ENCODE measurements at places on chromosomes 5 and 9. TPM values are rescaled to one million over a fixed set of nuclear protein-coding genes. Genes with fewer than 3 reads are reported as not detected.

CAVIN4 gene
- total RNA-seq, result 0.08 TPM

SLC23A1 gene
- total RNA-seq, result not detected

ACOT12 gene
- not detected for total RNA-seq

NUP188 gene
- 183 TPM for total RNA-seq

BTNL8 gene
- total RNA-seq, result not detected

CATSPER3 gene
- 0.38 TPM for total RNA-seq

PCDHGB2 gene
- 0.40 TPM for total RNA-seq

MYMK gene
- total RNA-seq, result not detected

SLC6A7 gene
- total RNA-seq, result not detected

PCDHA9 gene
- total RNA-seq, result not detected

ELAVL2 gene
- total RNA-seq, result not detected

DNA sequence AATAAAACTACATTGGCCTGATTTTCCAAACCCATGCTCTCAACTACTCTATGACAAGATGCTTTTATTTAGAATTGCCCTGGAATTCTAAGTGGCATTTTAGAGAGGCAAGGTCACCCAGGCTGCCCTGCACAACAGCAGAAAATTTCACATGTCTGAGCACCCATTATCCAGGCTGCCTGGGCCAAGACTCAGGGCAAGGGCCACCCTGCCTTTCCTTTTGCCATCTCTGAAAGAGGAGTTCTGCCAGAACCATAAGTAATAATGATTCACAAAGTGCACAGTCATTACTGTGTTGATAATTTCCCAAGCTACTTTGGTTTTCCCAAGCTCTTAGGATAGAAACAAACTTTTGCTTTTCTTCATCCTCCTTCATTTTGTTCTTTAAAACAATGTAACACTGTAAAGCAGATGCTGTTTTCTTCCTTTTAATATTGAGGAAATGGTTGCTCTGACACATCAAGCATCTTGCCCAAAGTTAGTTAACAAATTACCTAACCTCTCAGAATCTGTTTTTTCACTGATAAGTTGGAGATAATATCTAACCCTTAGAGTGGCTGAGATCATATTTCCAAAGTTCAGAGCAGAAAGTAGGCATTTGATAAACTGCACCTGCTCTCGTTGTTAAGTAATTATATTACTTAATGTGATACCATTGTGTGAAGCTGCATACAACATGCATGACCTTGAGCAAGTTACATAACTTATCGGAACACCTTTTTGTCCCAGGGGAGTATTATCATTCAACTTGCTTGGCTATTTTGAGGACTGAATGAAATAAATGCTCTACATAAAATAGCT, 325.6 kb downstream of the PRELID2 start:
- DNase-seq, result no peak

DNA sequence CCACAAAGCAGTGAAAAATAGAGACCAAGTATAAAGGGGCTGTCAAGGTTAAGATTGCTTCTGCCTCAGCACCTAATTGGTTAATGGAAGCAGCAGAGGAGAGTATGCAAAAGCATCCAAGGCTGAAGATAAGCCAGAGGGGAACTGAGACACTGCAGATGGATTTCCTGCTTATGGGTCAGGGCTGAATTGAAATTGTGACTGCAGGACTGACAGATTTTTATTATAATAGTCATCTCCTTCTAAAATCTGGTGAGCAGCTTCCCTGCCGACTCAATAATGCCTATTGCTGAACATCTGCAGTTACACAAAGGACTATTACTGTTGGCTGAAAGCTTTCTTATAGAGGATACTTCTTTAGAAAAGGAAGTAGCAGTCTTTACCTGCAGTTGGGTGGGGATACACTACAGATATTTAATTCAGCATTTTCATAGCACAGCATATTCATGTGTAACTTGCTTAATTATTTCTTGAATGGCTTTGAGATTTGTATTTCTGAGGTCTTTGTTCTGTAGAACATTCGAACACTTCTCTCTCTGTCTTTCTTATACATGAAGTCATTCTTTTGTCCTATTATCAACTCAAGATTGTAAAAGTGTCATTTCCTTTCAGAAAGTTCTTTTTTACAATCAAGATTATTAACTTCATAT, 363.0 kb upstream of the RIOK2 start:
- DNase-seq, result no peak

- DNase-seq, result peak; percentile 27
Observed at GRCh38 chr9:88322906-88323566, 65.2 kb upstream of the SPIN1 start.

GRCh38 chr9:114465906-114466900, 39.1 kb downstream of the WHRN start:
- DNase-seq, result no peak

GRCh38 chr5:129113867-129114266, 19.3 kb downstream of the ISOC1 start:
- DNase-seq, result no peak

DNA sequence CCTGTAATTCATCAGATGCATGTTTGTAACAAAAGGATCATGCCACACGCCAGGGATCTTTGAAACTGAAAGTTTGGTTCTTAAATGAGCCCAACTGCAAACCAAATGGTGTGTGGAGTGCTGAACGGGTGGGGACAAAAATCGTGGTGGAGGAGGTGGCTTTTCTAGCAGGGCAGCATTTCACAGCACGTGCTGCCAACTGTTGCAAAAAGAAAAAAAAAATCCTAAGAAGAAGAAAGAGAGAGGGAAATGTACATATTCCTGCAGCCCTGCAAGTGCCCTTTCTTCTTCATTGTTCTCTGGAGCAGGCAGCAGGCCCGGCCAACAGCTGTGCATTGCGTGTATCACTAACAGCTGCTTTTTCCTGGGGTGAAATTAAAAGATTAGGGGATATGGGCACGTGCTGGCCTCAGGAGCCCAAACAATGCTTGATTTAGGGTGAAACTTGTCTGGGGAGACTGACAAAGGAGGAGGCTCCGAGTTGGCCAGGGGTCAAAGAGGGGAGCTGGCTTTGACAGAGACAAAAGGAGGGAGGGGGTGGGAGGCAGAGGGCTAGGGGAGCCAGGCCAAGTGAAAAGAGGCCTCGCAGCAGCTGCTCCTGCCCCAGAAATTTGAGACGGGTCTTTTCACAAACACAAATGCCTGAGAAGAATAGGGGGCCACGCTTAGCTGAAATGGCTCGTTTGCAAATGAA, 73.0 kb downstream of the GADD45G start:
- no peak for DNase-seq

GRCh38 chr9:89077519-89077918, 86.3 kb downstream of the S1PR3 start:
- no peak for DNase-seq

DNA sequence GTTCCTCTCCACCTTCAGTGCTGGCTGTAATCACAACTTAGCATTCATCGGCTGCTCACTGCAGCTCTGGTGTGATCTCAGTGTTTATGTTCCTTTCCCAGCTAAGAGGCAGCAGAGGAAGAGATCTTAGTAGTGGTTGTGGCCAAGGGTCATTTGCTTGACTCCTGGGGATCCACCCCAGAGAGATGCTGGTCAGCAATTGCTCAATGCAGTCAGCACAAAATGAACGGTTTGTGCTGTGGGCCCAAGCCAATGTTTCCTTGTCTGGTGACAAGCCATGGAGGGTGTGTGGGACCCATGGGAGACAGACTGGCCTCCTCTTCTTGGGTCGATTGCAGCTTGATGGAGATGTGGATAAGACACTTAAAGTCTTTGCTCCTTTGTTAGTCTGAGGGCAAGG, 16.1 kb upstream of the FRMD3 start:
- no peak for DNase-seq

GRCh38 chr5:1472964-1473628, 27.9 kb upstream of the SLC6A3 start:
- DNase-seq, result no peak

DNA sequence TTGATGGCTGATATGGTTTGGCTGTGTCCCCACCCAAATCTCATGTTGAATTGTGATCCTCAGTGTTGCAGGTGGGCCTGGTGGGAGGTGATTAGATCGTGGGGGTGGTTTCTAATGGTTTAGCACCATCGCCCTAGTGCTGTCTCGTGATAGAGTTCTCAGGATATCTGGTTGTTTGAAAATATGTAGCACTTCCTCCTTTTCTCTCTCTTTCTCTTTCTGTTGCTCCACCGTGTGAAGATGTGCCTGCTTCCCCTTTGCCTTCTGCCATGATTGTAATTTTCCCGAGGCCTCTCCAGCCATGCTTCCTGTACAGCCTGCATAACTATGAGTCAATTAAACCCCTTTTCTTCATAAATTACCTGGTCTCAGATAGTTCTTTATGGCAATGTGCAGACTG, 111.6 kb downstream of the SREK1 start:
- no peak for DNase-seq

GRCh38 chr9:121450241-121450640, 49.4 kb downstream of the GGTA1 start:
- no peak for DNase-seq

- no peak for DNase-seq
Observed at GRCh38 chr9:91306296-91306630, 55.5 kb downstream of the AUH start.

DNA sequence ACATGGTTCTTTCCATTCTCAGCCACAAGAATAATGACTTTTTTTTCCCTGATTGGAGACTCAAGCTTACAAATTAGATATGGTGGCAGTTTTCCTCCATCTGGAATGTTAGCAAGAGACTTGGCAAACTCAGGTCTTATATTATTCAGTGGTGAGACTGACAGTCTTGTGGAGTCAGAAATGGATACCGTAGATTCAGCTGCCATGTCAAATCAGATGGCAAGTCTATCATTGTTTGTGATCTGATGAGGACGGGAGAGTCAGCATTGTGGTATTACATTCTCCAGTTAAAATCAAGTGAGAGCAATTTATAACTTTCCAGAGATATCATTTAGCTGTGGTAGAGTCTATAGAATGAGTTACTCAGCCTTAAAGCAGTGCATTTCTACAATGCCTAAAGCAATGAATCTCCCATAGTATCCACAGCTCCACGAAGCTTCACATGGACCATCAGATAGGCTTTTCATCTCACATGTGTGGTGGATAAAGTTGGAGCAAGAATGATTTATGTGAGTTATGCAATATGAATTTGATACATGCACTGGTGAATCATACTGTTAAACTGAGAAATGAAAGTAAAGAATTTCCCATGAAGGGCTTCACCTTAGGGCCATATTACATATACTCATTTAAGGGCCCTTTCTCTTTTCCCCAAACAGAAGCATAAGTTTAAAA, 430.6 kb downstream of the ZNF608 start:
- no peak for DNase-seq

GRCh38 chr5:143592648-143593047, 189.2 kb upstream of the NR3C1 start:
- DNase-seq, result no peak

DNA sequence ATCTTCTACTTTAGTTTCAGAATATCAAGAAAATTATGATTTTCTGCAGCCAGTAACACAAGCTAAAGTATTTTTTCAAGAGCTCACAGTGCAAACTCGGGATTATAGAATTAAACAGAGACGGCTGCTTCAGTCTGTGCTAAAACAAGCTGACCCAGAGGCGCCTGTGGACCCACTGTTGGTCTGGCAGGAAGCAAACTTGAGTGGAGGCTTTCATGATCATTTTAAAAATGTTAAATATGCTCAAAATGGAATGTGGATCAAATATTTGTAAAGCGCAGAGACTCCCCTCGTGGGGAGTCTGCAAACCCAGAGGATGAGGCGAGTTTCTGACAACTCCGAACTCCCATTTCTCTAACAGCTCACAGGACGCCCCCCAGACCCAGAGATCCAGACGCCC, 13.0 kb downstream of the ROR2 start:
- no peak for DNase-seq

GRCh38 chr5:135158982-135159381, 125.0 kb upstream of the PITX1 start:
- no peak for DNase-seq

DNA sequence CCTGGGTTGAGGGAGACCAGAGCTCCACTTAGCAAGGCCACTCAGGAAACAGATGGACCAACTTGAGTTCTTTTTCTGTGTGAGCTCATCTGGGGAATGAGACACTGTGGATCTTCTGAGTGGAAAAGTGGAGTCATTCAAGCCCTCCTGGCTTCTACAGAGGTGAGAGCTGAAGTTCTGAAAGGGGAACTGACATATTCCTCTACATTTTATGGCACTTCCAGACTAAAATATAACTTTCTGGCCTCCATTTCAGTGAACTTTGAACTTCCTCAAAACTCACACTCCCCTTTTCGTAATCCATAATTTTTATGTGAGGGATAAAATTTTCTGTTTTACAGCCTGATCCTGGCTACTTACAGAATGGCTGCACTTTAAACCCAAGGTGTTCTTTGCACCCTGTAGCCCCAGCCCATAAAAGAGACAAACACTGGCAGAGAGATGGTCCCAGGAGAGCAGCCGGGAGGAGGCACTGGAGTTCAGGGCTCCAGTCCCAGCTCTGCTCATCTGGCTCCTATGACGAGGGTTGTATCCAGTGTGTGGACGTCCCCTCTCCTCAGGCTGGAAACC, 10.8 kb downstream of the SPAAR start:
- no peak for DNase-seq

DNA sequence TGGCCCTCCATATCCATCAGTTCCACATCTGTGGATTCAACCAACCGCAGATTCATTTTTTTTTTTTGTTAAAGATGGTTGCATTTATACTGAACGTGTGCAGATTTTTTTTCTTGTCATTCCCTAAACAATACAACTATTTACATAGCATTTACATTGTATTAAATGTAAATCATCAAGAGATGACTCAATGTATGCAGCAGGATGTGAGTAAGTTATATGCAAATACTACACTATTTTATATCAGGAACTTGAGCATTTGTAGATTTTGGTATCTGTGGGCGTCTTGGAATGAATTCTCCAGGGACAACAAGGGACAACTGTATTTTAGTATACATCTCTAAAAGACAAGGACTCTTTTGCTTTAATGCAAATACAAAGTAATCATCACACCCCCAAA, 299.2 kb upstream of the ZNF608 start:
- DNase-seq, result no peak

- no peak for DNase-seq
Observed at GRCh38 chr5:83393504-83393866, 78.1 kb upstream of the VCAN start.

GRCh38 chr9:91740701-91741100, 209.3 kb downstream of the ROR2 start:
- DNase-seq, result no peak

DNA sequence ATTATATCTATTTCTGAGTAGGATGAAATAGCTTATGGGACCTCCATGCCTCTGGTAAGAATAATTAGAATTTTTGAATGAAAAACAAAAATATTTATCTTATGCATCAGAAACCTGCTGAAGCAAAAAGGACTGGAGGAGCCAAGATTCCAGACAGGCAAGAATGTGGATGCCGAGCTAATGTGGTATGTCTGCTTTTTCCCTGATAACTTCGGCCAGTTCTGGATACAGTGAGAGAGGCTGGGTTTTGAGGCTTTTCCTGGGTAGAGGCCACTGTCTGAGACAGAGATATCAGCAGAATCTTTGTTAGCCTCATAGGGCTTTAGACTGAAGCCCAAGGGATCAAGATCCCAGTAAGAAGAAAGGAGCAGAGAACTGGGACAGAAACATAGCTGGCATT, 5.2 kb upstream of the CTNND2 start:
- DNase-seq, result no peak

GRCh38 chr5:31587546-31587945, 51.4 kb upstream of the PDZD2 start:
- DNase-seq, result no peak

Measured in activated T-cell treated with anti-CD3 and anti-CD28 coated beads, Interleukin-2, amount 50 U/mL, for 4 hours (primary cell).